ENCODE measurements at places on chromosomes 5 and 9.

DNA sequence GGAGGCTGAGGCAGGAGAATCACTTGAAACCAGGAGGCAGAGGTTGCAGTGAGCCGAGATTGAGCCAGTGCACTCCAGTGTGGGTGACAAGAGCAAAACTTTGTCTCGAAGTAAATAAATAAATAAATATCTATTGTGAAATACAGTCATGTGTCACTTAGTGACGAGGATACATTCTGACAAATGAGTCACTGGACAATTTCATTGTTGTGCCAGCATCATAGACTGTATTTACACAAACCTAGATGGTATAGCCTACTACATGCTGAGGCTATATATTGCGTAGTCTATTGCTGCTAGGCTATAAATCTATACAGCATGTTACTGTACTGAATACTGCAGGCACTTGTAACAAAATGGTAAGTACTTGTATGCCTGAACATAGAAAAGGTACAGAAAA lies 61.1 kb upstream of the CCL21 start:
- DNase-seq: no peak

GRCh38 chr5:130385656-130386055 lies 481.4 kb downstream of the CHSY3 start:
- DNase-seq: no peak

DNA sequence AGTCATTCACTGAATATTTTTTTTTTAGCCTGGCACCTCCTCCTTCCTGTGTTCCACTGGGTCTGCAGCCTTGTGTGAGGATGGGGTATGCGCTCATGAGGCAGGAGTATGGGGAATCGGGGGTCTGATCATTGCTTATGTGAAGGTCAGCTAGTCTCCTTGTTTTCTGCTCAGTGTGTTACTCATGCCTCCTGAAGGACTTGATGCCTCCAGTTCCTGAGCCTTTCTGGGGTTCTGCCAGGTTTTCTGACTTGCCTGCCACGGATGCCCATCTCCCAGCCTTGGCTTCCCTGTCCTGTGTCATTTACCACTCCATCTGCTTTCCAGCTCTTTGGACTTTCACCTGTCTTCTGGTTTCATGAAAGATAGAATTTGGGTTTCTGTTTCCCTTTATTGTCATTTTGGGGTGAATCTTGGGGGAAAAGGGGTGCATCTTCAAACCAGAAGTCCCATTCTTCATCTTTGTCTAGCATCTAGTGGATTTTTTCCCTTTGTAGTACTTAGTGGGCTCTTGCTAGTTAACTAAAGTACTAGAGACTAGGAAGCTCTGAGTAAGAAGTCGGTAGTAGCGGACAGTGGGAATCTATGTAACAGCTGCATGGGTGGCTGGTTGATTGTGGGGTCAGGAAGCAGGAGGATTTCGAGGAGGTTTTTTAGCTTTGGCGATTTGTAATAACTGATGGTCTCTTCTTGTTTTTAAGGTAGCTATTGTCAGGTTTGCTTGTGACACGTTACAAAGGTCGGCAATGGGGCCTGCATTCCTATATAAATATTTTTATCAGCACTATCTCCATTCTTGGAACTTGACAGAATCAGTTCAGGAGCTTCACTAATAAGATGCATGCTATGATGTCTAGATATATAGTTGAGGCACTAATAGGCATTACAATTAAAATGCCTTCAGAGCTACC lies 8.2 kb downstream of the OTULIN start:
- no peak for DNase-seq

DNA sequence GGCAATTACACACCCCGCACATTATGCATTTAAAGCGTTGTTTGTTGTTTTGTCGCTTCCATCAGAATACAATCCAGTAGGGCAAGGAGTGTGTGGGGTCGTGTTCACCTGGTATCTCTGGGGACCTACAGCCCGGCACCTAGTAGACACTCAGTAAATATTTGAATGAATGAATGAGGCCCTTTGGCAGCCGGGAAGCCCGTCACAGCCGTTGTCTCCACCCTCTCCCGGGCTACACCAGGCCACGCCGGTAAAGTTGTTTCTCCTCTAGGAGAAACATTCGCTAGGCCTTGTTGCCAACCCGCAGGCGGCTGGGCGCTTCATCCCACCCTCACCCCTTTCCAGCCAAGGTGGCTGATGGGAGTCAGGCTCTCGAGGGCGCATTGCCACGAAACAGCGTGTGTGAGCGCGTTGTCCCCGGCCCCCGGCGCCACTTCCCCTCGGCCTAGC lies 876 bp upstream of the JAK2 start:
- DNase-seq: no peak

DNA sequence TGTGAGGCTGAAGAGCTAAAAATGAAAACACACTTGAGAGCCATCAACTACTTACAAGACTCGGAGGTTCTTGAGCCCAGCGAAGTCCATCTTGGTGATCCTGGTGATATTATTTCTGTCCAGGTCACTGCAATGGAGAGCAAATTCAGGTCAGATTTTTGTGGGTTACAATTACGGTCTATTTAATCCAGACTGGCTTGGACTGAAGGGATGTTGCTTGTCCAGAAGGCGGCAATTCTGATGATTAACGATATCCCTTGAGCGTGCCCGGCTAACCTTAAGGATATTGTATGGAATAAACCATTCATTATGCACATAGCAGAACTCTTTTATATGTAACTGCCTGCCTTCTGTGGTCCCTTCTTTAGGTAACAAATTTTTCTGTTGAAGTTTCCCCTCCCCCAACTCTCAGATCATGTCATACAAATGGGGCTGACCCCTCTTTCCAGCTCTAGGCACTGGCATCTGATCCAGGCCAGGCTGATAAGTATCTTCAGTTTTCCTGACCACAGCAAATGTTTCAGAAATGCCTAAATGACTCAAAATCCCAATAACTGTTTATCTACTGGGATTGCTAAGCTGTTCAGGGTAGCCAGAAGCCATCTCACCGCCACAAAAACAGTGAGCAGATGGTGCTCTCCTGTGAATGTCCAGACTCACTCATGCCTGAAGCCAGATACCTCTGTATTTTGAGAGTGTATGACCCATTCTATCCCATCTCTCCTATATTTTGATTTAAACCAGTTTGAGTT lies 49.4 kb downstream of the SLIT3 start:
- DNase-seq: no peak

DNA sequence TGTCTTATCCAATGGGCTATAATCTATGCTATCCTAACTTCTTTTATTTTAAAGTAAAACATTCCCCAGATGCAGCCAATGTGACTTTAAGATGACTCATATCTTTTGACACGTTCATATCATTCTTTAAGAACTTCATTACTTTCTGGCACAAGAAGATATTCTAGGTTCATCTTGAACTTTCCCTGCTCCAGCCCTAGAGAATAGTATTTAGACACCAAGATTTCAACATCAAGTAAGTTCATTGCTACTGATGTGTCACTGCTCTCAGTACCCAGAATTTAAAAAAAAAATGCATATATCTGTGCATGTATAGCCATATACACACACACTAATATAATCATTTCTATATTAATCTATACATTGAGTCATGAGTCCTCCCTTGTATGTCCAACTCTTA lies 175.2 kb downstream of the SAXO1 start:
- no peak for DNase-seq

GRCh38 chr5:105907016-105907415 lies 1763.7 kb downstream of the EFNA5 start:
- no peak for DNase-seq

DNA sequence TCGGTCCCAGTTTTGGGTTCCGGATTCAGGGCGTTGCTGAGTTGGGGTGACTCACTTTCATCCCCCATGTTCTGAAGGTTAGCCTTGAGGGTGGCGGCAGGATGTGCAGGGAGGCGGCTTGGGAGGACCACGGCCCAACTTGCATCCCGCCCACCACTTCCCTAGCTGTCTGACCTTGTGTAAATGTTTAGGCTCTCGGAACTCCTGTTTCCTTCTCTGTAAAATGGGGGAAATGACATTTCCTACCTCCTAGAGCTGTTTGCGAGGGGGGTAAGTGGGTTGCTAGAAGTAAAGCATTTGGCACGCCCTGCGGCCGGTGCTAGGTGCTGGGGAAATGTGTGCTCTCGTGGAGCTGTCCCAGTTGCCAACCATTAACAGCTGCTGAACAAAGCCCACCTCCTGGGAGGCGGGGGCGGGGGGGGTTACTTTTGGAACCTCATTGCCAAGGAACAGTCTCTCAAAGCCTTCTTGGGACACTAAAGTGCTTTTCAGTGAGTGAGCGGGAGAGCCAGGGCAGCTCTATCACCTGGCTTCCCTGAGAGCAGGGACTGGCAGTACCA lies 27.5 kb downstream of the PTGES2 start:
- DNase-seq: peak; percentile 26
